ENCODE measurements at places on chromosomes 3 and 15.

- no peak for DNase-seq
- no peaks in the 10 kb centered on the region for H3K27me3 ChIP-seq
- H3K4me1 ChIP-seq = no peaks in the 10 kb centered on the region
- no peak overlapping the region for H3K4me3 ChIP-seq
- no peak overlapping the region for H3K27ac ChIP-seq
Observed at GRCh38 chr3:113606539-113607218, 74.3 kb downstream of the SIDT1 start.

DNA sequence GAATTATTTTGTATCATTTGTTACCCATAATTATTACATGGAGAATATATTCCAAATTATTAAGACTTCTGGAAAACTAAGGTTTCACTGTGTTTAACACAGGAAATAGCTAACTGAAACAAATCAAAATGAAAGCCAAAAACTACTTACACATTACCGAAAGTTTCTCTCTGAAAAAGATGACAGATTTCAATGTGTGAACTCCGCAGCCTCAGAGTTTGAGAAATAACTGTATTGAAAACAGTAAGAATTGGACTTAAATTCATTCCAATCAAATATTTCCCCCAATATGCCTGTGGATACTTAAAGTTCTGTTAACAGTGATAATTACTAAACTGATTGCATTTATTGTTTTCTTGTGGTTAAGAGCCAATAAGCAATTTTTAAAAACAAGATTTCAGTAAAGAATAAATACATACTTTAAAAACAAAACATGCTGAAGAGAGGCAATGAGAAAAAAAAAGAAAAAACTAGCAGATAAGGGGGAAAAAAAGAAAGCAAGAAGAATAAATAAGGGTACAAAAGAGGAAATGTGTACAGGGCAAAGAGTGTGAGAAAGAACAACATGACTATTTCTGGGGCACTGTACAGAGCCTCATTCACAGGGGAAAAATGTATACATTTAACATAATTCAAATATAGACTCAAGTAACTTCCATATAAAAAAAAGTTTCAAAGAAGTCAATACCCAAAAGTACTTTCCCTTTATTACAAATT lies 30.7 kb downstream of the DENND4A start:
- H3K4me3 ChIP-seq = no peak overlapping the region
- no peaks in the 10 kb centered on the region for H3K4me1 ChIP-seq
- no peak for DNase-seq
- no peaks in the 10 kb centered on the region for H3K36me3 ChIP-seq

GRCh38 chr15:23057707-23058106 lies 18.3 kb upstream of the TUBGCP5 start:
- no peaks in the 10 kb centered on the region for H3K4me1 ChIP-seq
- no peak overlapping the region for H3K4me3 ChIP-seq
- H3K27ac ChIP-seq = no peak overlapping the region
- H3K27me3 ChIP-seq = no peaks in the 10 kb centered on the region
- DNase-seq = no peak

DNA sequence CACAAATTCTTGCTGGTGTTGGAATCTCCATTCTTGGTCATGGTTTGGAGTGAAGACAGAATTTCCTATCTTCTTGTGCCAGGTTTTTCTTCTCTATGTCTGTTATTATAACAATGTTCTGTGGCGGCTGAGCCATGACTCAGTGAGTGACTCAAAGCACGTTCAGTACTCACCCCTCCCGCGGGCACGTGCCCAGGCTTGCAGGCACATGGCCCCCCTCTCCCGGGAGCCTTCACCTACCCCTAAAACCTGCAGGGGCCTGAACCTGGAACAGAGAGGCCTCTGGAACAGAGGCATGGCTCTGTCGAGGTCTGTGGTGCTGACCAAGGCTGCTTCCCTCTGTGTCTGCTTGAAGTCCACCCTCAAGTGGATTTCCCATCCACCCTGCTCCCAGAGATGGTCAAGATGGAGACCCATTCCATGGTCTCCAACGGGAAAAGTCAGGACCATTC lies 27.6 kb downstream of the PLXNB1 start:
- peak; percentile 96 for DNase-seq
- H3K4me3 ChIP-seq = no peak overlapping the region
- peak overlapping the region; percentile 67 for H3K27ac ChIP-seq
- peaks cover 32% of the 10 kb centered on the region for H3K36me3 ChIP-seq
- H3K4me1 ChIP-seq = peaks cover 18% of the 10 kb centered on the region

- no peaks in the 10 kb centered on the region for H3K4me1 ChIP-seq
- no peaks in the 10 kb centered on the region for H3K27me3 ChIP-seq
- DNase-seq = no peak
- H3K27ac ChIP-seq = no peak overlapping the region
Observed at GRCh38 chr3:41205591-41205990, 6.3 kb downstream of the CTNNB1 start.

DNA sequence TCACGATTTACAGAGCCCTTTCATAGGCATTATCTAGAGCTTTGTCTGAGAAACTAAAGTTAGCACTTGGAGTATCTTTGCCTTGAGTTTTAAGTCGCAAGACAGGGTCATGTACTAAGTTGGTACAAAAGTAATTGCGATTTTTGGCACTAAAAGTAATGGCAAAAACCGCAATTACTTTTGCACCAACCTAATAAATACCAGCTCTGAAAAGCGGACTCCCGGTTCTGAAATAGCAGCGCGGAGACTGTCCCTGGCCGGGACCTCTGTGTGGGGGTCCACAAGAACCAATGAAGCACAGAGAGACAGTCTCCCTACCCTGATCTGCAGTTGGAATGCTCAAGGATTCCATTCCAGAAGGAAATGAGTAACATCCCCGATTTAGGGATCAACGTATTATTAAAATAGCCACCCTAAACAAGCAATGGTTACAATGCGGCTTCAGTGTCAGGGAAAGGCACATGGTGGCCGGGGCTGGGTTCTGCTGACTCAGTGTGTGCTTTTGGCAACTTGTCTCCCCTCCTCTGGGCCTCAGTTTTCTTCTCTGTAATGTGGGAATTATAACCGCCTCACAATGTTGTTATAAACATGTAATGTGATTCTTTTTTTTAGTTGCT lies 150.3 kb upstream of the MCTP2 start:
- H3K36me3 ChIP-seq = no peaks in the 10 kb centered on the region
- H3K27me3 ChIP-seq = no peaks in the 10 kb centered on the region
- DNase-seq = no peak
- H3K4me1 ChIP-seq = no peaks in the 10 kb centered on the region

DNA sequence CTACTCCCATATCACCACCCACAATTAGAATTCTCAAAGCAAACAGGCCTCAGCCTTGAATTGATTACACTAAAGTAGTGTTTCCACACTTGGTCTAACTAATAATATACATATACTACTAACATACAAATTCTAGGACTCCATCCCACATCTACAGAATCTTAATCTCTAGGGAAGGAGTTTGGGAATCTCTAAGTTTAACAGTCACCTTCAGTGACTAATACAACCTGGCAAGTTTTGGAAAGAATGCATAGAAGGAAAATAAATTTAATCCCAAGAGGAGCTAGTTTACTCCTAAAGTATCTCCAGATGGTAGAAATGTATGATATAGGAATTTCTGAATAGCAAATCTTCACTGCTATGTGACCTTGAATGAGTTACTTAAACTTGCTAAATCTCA lies 9.1 kb downstream of the CLPX start:
- H3K27ac ChIP-seq = no peak overlapping the region
- no peak for DNase-seq
- H3K4me1 ChIP-seq = no peaks in the 10 kb centered on the region

- peak; percentile 79 for DNase-seq
- no peak overlapping the region for H3K4me3 ChIP-seq
- H3K4me1 ChIP-seq = no peaks in the 10 kb centered on the region
- H3K27ac ChIP-seq = peak overlapping the region; percentile 87
Observed at GRCh38 chr15:40098489-40099261, 10.0 kb downstream of the BMF start.

GRCh38 chr3:48110463-48110862 lies 77.8 kb downstream of the CDC25A start:
- H3K4me3 ChIP-seq = no peak overlapping the region
- no peak overlapping the region for H3K27ac ChIP-seq
- H3K36me3 ChIP-seq = no peaks in the 10 kb centered on the region
- no peaks in the 10 kb centered on the region for H3K27me3 ChIP-seq
- no peak for DNase-seq
- peaks cover 14% of the 10 kb centered on the region for H3K4me1 ChIP-seq

- no peak for DNase-seq
- H3K36me3 ChIP-seq = no peaks in the 10 kb centered on the region
- H3K27me3 ChIP-seq = no peaks in the 10 kb centered on the region
- no peaks in the 10 kb centered on the region for H3K4me1 ChIP-seq
Observed at GRCh38 chr3:108127301-108127988, 36.6 kb upstream of the CD47 start.

GRCh38 chr15:64287953-64288352 lies 68.0 kb downstream of the CSNK1G1 start:
- H3K4me3 ChIP-seq = no peak overlapping the region
- no peak for DNase-seq
- H3K27me3 ChIP-seq = no peaks in the 10 kb centered on the region
- no peaks in the 10 kb centered on the region for H3K4me1 ChIP-seq
- no peak overlapping the region for H3K27ac ChIP-seq
- no peaks in the 10 kb centered on the region for H3K36me3 ChIP-seq

GRCh38 chr3:55245351-55245750 lies 241.8 kb downstream of the WNT5A start:
- no peaks in the 10 kb centered on the region for H3K36me3 ChIP-seq
- no peaks in the 10 kb centered on the region for H3K27me3 ChIP-seq
- H3K4me1 ChIP-seq = no peaks in the 10 kb centered on the region
- H3K4me3 ChIP-seq = no peak overlapping the region
- H3K27ac ChIP-seq = no peak overlapping the region

DNA sequence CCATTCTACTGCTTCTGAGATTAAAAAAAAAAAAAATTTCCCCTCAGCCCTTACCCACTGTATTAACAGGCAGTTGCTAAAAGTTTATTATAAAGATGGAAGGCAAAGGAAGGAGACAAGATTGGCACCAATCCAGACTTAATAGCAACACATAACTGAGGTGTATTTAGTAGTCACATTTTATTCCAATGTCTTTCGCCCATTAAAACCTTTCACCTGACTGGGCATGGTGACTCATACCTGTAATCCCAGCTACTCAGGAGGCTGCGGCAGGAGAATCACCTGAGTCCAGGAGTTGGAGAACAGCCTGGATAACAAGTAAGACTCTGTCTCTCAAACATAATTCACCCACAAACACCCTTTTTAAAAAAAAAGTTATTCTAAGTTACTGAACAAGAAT lies 4.4 kb downstream of the ACAP2 start:
- H3K27me3 ChIP-seq = no peaks in the 10 kb centered on the region
- DNase-seq = no peak
- H3K4me3 ChIP-seq = no peak overlapping the region
- no peaks in the 10 kb centered on the region for H3K4me1 ChIP-seq

DNA sequence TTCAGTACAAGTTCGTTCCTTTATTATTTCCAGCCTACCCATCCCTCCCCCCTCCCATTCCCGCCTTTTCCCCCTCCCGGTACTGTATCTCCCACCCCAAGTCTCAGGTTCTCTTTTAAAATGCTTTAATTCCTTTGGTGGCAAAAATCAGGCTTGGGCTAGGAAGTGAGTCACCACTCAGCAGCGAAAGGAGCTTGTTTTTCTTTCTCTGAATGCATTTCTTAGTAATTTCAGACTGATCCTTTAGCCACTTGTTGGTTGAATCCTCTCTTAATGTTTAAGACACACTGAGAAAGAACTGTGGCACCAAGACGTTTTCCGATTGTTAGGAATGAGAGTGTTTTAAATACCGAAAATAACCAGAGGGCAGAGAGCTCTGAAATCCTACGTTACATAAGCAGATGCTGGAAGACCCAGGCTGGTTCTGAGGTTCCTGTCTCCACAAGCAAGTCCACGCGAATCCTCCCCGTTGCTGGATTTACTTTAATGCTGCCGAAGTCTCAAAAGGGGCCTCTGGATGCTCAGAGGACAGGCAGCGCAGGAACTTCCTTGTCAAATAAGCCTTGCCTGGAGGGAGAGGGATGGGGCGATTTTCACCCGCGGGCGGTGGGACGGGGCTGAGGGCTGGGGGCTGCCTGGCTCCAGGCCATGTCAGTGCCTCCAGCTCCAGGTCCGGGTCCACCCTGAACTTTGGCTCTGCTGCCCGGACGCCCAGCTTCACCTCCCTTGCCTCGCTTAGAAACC lies 854 bp upstream of the COL8A1 start:
- peak overlapping the region; percentile 89 for H3K27ac ChIP-seq
- no peaks in the 10 kb centered on the region for H3K36me3 ChIP-seq
- no peaks in the 10 kb centered on the region for H3K27me3 ChIP-seq
- no peaks in the 10 kb centered on the region for H3K4me1 ChIP-seq
- peak overlapping the region; percentile 61 for H3K4me3 ChIP-seq

- H3K27ac ChIP-seq = no peak overlapping the region
- DNase-seq = no peak
- no peaks in the 10 kb centered on the region for H3K36me3 ChIP-seq
- H3K4me3 ChIP-seq = no peak overlapping the region
Observed at GRCh38 chr15:57735891-57736290, 29.4 kb downstream of the POLR2M start.

GRCh38 chr3:48599077-48599501 lies 4.0 kb upstream of the COL7A1 start:
- no peak overlapping the region for H3K4me3 ChIP-seq
- H3K27ac ChIP-seq = peak overlapping the region; percentile 95
- H3K4me1 ChIP-seq = no peaks in the 10 kb centered on the region
- no peak for DNase-seq

GRCh38 chr3:190734490-190734889 lies 128.0 kb downstream of the GMNC start:
- H3K27me3 ChIP-seq = no peaks in the 10 kb centered on the region
- H3K27ac ChIP-seq = no peak overlapping the region
- DNase-seq = no peak
- no peak overlapping the region for H3K4me3 ChIP-seq

GRCh38 chr15:57316451-57316850 lies 59.9 kb upstream of the CGNL1 start:
- no peaks in the 10 kb centered on the region for H3K27me3 ChIP-seq
- DNase-seq = no peak
- H3K36me3 ChIP-seq = no peaks in the 10 kb centered on the region
- no peak overlapping the region for H3K27ac ChIP-seq
- no peaks in the 10 kb centered on the region for H3K4me1 ChIP-seq

DNA sequence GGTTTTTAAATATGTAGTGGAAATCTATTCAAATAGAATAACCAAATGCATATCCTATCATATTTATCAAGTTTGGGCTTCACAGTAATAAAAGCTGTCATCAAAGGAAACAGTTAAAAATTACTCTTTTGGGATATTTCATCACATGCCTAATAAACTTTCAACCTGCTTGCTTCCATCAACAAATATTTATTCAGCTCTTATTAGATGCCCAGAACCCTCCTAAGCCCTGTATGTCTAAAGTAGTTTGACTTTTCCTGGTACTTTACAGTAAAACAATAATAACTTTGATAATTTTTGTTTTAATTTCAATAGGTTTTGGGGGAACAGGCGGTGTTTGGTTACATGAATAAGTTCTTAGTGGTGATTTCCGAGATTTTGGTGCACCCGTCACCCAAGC lies 37.5 kb upstream of the RARB start:
- H3K4me3 ChIP-seq = no peak overlapping the region
- no peak overlapping the region for H3K27ac ChIP-seq
- no peaks in the 10 kb centered on the region for H3K27me3 ChIP-seq
- H3K4me1 ChIP-seq = peaks cover 5% of the 10 kb centered on the region
